ENCODE measurements at places on chromosomes 4 and X. TPM values are rescaled to one million over a fixed set of nuclear protein-coding genes. Genes with fewer than 3 reads are reported as not detected.

CNGA1 gene
- total RNA-seq: 12.5 TPM

TLR10 gene
- 0.16 TPM for total RNA-seq

DNA sequence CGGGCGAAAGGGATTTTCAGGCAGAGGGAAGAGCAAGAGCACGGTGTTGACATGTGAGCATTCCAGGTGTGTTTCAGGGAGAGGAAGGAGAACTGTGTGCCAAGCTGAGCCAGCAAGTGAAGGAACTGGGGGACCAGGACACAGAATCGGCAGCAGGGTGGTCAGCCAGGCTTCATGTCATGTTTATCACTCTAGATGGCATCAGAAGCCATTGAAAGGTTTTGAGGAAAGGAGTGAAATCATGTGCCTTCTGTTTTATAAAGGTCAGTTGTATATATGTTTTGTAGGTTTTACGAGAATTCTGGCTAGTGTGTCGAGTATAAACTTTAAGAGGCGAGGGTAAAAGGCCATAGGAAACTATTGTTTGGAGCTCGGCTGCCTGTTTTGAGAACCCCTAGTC lies 682.3 kb downstream of the TRIML1 start:
- no peak for DNase-seq

HSPA4L gene
- total RNA-seq: 22.2 TPM

DNA sequence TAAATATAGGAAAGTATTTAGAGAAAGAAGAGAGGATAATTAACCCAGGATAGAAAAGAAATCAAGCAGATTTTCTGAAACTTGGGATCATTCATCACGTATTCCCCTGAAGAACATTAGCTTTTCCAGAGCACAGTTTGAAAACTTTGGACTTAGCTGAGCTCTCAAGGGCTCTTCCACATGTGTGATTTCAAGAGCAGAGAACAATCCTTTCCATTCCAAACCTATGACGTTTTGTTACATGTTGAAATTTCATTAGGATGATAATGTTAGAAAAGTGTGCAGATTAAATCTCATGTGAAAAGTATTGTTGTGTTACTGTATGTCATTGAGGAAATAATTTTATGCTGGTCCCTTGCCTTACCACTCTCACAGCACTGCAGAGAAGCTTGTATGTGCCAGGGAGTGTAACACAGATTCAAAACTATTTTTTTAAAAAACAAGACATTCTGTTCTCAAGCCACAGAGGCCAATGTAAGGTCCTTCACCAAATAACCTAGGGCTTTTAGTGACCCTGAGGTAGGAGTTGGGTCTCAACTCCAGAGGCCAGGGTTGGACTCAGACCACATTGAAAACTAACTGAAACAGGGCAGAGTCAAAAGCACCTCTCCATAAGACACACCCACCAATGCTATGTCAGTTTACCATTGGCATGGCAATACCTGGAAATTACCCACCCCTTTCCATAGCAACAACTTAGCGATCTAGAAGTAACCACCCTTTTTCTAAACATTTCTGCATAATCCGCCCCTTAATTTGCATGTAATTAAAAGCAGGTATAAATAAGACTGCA lies 141.3 kb downstream of the ANXA5 start:
- DNase-seq: no peak

GRCh38 chr4:57077550-57078343 lies 32.4 kb downstream of the IGFBP7 start:
- no peak for DNase-seq

GRCh38 chrX:7091923-7092322 lies 55.6 kb upstream of the STS start:
- DNase-seq: no peak

FRAS1 gene
- total RNA-seq: 1.4 TPM

GK gene
- 8.5 TPM for total RNA-seq

DCAF8L2 gene
- not detected for total RNA-seq

SSX2 gene
- total RNA-seq: not detected

DNA sequence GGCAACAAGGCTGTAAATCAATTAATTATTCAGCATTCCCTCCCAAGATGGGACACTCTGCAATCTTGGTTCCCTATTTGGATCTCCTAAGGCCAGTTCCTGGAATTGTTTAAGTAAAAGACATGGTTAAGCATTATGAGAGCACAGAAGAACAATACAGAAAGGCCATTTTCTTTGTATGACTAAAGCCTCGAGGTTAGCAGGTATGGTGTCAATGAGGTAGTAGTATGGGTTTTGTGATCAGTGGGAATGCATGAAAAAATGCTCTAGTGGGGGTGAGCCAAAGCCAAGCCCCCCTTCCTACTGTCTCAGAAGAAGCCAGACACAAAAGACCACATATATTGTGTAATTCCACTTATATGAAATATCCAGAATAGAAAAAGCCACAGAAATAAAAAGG lies 61.7 kb upstream of the S100G start:
- no peak for DNase-seq

GRCh38 chr4:174467107-174467506 lies 55.2 kb downstream of the HPGD start:
- no peak for DNase-seq

ALPK1 gene
- total RNA-seq: 17.4 TPM

All from suprapubic skin (tissue), 4 donors.